Mesothelial cell of epicardium (in vitro differentiated cells): ENCODE measurements at places on chromosomes 6 and 20. TPM values are rescaled to one million over a fixed set of nuclear protein-coding genes. Genes with fewer than 3 reads are reported as not detected.

- H3K4me1 ChIP-seq = no peaks in the 10 kb centered on the region
- no peak for DNase-seq
- H3K27me3 ChIP-seq = no peaks in the 10 kb centered on the region
- peaks cover 23% of the 10 kb centered on the region for H3K36me3 ChIP-seq
Measured at GRCh38 chr20:8744228-8744844, 324.6 kb upstream of the PLCB4 start.

GRCh38 chr6:149227796-149228195 lies 89.7 kb upstream of the TAB2 start:
- H3K4me3 ChIP-seq = no peak overlapping the region
- H3K4me1 ChIP-seq = peaks cover 63% of the 10 kb centered on the region
- peaks cover 29% of the 10 kb centered on the region for H3K27me3 ChIP-seq
- DNase-seq = no peak

The EBF4 gene
- 65.5 to 78.8 TPM (median 66.4 TPM) in 3 replicates for total RNA-seq

- no peak overlapping the region for H3K27ac ChIP-seq
- H3K4me1 ChIP-seq = peaks cover 7% of the 10 kb centered on the region
- peaks cover 7% of the 10 kb centered on the region for H3K27me3 ChIP-seq
Measured at GRCh38 chr6:45933855-45934254, 81.8 kb downstream of the CLIC5 start.

GRCh38 chr6:2998998-2999617 lies 586 bp upstream of the NQO2 start:
- peak overlapping the region; percentile 94 for H3K27ac ChIP-seq
- peaks cover 2% of the 10 kb centered on the region for H3K36me3 ChIP-seq
- H3K27me3 ChIP-seq = no peaks in the 10 kb centered on the region
- H3K4me3 ChIP-seq = peak overlapping the region; percentile 82

GRCh38 chr20:64055893-64056638 lies 6.6 kb upstream of the SOX18 start:
- no peaks in the 10 kb centered on the region for H3K36me3 ChIP-seq
- peaks cover 21% of the 10 kb centered on the region for H3K27me3 ChIP-seq
- DNase-seq = no peak
- H3K27ac ChIP-seq = no peak overlapping the region
- H3K4me1 ChIP-seq = peaks cover 23% of the 10 kb centered on the region
- no peak overlapping the region for H3K4me3 ChIP-seq

The EYA4 gene
- total RNA-seq = 21.4 to 23.1 TPM (median 21.5 TPM) in 3 replicates

GRCh38 chr6:12359036-12359435 lies 68.9 kb downstream of the EDN1 start:
- H3K36me3 ChIP-seq = no peaks in the 10 kb centered on the region
- H3K4me3 ChIP-seq = no peak overlapping the region
- H3K27me3 ChIP-seq = no peaks in the 10 kb centered on the region
- DNase-seq = no peak

- no peaks in the 10 kb centered on the region for H3K36me3 ChIP-seq
- no peak for DNase-seq
- H3K4me3 ChIP-seq = no peak overlapping the region
Measured at GRCh38 chr6:45736134-45736533, 279.5 kb downstream of the CLIC5 start.

DNA sequence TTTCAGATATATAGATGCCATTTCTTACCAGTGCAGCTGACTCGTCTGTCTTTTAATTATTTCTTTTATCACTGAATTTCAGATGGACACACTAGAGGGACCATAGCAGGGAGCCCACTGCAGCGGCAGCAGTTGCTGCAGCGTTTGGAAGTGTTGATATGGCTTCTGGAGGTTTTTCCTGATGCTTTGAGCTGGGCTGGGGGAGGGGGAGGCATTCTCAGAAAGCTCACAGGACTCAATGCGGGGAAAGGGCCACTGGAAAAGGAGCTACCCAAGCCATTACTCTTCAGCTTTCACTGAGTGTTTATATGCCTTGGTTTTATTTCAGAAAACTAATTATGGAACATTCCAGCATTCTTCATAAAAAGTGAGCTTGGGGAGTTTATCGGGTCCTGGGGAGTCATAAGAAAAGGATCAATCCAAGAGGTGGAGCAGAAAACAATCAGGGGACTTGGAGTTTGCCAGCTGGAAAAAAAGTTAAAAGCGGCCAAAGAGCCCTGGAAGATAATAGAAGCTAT lies 740.4 kb upstream of the FLRT3 start:
- no peak overlapping the region for H3K4me3 ChIP-seq
- peaks cover 25% of the 10 kb centered on the region for H3K4me1 ChIP-seq
- no peak for DNase-seq
- H3K27ac ChIP-seq = peak overlapping the region; percentile 67

DNA sequence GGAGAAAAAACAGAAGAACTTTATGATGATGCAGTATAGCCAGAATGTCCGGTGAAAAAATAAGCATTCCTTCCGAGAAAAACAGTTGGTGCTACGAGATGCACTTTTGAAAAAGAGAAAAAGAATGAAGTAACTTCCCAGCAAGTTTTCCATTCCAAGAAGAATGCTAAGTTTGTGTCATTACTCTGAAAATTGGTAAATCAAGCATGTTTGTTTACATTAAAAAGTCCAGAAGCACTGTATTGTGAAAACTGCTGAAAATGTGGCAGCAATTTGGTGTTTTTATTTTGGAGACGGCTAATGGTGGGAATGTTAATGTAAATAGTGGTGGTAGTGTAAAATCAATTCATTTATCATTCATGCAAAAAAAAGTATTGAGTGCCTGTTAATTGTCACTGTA lies 46.3 kb downstream of the MKKS start:
- peaks cover 38% of the 10 kb centered on the region for H3K4me1 ChIP-seq
- H3K27ac ChIP-seq = no peak overlapping the region
- no peak overlapping the region for H3K4me3 ChIP-seq
- no peak for DNase-seq

The SIRPD gene
- not detected in 3 replicates for total RNA-seq

GRCh38 chr6:137724495-137725211 lies 142.4 kb upstream of the TNFAIP3 start:
- DNase-seq = no peak
- H3K4me3 ChIP-seq = no peak overlapping the region
- H3K4me1 ChIP-seq = peaks cover 18% of the 10 kb centered on the region
- no peaks in the 10 kb centered on the region for H3K36me3 ChIP-seq
- H3K27me3 ChIP-seq = no peaks in the 10 kb centered on the region

DNA sequence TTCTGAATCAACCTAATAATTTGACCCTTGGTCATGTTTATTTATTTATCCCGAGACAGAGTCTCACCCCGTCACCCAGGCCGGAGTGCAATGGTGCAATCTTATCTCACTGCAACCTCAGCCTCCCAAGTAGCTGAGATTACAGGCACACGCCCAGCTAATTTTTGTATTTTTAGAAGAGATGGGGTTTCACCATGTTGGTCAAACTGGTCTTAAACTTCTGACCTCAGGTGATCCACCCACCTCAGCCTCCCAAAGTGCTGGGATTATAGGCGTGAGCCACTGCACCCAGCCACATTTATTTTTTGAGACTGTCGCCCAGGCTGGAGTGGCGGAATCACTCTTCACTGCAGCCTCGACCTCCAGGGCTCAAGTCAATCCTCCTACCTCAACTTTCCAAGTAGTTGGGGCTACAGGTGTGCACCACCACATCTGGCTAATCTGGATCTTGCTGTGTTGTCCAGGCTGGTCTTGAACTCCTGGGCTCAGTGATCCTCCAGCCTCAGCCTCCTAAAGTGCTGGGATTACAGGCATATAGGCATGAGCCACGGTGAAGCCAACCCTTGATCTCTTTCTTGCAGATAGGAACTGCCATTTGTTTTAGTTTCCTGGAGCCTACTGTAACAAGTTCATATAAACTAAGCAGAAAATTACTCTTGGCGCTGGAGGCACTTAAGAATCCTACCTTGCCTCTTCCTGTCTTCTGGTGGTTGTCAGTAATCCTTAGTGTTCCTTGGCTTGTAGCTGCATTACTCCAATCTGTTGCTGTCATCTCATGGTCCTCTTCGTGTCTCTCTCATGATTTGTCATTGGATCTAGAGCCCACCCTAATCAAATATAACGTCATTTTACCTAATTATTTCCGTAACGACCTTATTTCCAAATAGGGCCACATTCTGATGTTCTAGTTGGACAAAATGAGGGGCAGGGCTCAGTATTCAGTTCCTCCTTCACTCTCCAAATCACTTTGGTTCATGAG lies 2.3 kb downstream of the RPS18 start:
- peak overlapping the region; percentile 98 for H3K4me3 ChIP-seq
- H3K4me1 ChIP-seq = peaks cover 57% of the 10 kb centered on the region
- no peak for DNase-seq
- H3K27me3 ChIP-seq = no peaks in the 10 kb centered on the region

DNA sequence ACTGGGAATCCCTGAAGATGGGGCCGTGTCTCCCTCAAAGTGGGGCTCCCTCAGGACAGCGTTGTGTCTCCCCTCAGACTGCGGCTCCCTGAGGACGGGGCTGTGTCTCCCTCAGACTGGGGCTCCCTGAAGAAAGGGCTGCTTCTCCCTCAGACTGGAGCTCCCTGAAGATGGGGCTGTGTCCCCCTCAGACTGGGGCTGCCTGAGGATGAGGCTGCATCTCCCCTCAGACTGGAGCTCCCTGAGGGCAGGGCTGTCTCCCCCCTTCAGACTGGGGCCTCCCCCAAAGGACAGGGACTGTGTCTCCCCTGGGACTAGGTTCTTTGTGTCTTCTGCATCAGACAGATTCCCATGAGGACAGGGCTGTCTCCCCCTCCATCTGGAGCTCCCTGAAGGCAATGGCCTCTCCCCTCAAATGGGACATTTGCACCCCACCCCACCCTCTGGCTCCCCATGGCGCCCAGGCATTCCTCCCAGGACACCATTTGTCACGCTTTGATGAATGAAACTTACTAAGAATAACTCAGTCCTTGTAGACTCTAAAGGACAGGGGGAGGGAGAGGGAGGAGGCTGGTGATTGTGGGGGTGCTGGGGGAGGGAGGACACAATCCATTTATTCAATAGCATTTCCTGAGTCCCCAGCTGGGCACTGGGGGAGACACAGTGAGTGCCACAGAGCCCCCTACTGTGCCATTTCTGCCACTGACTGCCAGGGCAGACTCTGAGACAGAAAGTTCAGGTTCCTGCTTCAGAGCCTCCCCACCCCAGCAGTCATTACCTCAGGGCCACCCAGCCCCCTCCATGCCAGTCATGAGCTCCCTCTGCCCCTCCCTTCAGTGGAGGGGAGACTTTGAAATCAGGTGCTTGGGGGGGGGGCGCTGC lies 122.4 kb downstream of the MRPL14 start:
- no peak overlapping the region for H3K27ac ChIP-seq
- no peaks in the 10 kb centered on the region for H3K36me3 ChIP-seq
- no peak for DNase-seq
- no peak overlapping the region for H3K4me3 ChIP-seq
- peaks cover 18% of the 10 kb centered on the region for H3K27me3 ChIP-seq

DNA sequence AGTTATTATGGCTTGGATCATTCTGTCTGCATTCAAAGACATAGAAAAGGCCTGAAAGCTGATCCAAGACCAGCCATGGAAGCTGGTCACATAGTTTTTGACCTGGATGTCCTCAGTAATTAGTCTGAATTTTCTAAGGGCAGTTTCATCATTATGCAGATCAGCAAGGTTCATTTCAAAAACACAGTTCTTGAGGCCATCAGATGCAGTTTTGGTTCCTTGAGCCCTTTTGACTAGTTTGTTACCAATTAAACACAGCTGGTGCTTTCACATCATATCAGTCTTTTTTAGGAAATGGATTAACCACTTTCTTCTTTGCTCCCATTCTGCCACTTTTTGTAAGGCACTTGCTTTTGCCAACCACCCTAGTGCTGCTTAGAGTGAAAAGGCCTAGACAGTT lies 129.4 kb downstream of the NCOA3 start:
- H3K4me3 ChIP-seq = no peak overlapping the region
- H3K4me1 ChIP-seq = no peaks in the 10 kb centered on the region
- H3K27ac ChIP-seq = no peak overlapping the region
- no peak for DNase-seq
- H3K27me3 ChIP-seq = no peaks in the 10 kb centered on the region

The LAMA2 gene
- 56.8 to 70.0 TPM (median 63.2 TPM) in 3 replicates for total RNA-seq

- H3K36me3 ChIP-seq = no peaks in the 10 kb centered on the region
- H3K27ac ChIP-seq = peak overlapping the region; percentile 92
- no peaks in the 10 kb centered on the region for H3K27me3 ChIP-seq
Measured at GRCh38 chr6:110876806-110877564, 2.4 kb downstream of the AMD1 start.

- H3K4me3 ChIP-seq = no peak overlapping the region
- DNase-seq = no peak
- peaks cover 26% of the 10 kb centered on the region for H3K4me1 ChIP-seq
- H3K27ac ChIP-seq = peak overlapping the region; percentile 54
- no peaks in the 10 kb centered on the region for H3K27me3 ChIP-seq
Measured at GRCh38 chr6:23783901-23784300, 342.1 kb upstream of the NRSN1 start.

DNA sequence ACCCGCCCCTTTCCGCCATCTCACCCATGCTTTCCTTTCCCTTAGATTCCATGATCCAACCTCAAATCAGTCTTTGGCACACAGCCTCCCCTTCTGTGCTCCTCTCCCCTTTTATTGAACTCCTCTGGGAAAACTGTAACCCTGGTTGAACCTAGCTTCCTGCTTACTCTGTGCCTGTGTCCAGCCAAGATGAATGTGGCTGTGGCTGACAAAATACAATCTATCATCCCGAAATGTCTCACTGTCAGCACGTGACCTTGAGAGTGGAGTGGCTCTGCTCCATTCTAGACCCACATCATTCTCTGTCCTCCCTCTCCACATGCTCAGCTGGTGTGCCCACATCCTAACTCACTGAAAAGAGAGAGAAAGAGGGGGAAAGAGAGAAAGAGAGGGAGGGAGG lies 11.0 kb downstream of the NCR2 start:
- peaks cover 8% of the 10 kb centered on the region for H3K4me1 ChIP-seq
- no peak overlapping the region for H3K27ac ChIP-seq
- H3K27me3 ChIP-seq = peaks cover 76% of the 10 kb centered on the region
- DNase-seq = no peak
- no peaks in the 10 kb centered on the region for H3K36me3 ChIP-seq
- no peak overlapping the region for H3K4me3 ChIP-seq

The GINS1 gene
- total RNA-seq = 13.7 to 15.5 TPM (median 13.7 TPM) in 3 replicates

The UNC5CL gene
- total RNA-seq = 2.0 to 2.2 TPM (median 2.1 TPM) in 3 replicates

GRCh38 chr6:85068221-85068620 lies 303.8 kb upstream of the TBX18 start:
- no peaks in the 10 kb centered on the region for H3K27me3 ChIP-seq
- no peaks in the 10 kb centered on the region for H3K36me3 ChIP-seq
- DNase-seq = no peak
- no peak overlapping the region for H3K4me3 ChIP-seq
- H3K27ac ChIP-seq = no peak overlapping the region
